Activated CD4-positive, CD25-positive, alpha-beta regulatory T cell treated with anti-CD3 and anti-CD28 coated beads, Interleukin-2, amount 50 U/mL, for 72 hours (primary cell): ENCODE measurements at places on chromosomes 1 and 21.

DNA sequence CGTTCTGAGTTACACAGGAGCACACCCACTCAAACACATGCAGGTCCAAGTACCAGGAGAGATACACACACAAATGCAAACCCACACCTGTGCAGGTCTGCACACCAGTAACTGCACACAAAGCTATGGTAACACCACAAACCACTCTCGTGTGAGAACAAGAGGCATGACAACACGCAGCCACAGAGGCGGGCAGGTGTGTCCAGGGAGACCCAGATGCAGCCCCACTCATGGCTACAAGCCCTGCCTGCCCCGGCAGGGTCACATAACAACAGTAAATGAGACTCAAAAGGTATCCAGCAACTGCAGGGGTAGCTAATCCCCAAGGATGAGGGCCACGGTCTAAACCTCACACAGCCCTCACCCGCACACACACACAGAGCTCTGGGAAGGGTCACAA is 48.1 kb downstream of the RAP1GAP start:
- DNase-seq: no peak

GRCh38 chr1:239125893-239126292 is 260.5 kb upstream of the CHRM3 start:
- no peak for DNase-seq

DNA sequence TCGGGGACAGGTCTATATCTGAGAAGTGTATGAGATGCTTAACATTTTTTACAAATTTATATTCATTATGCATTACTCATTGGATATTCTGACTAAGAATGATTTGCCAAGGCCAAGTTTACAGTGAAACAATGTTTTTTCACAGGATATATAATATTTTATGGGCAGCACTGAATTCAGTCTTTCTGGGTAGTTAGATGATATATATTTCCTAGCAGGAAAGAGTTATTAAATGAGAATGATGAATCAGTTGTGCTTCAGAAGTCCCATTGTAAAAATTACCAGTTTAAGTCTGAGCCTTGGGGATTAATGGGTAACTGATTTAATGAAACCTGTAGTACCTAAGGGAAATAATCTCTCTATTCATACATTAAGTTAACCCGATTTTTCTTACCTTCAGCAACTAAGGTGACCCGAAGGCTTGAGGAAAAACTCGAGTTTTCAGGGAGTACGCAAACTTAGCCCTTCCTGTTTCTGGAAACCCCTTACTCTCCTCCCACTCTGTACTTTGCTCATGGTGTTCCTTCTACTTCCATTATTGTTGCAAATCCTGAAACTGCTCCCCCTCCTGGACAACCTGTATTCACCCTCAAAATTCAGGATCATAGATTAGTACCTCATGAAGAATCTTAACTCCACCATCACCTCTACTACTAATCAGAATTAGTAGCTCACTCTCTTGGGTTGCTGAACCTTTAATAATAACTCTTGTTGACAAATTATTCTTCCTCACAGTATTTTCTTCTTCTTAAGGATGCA is 135.1 kb downstream of the AK5 start:
- no peak for DNase-seq

- no peak for DNase-seq
Measured at GRCh38 chr1:95631695-95632094, 397.7 kb downstream of the RWDD3 start.

GRCh38 chr1:201455098-201455497 is 13.9 kb downstream of the PHLDA3 start:
- no peak for DNase-seq

- no peak for DNase-seq
Measured at GRCh38 chr1:155608888-155609225, 1.2 kb upstream of the MSTO1 start.

DNA sequence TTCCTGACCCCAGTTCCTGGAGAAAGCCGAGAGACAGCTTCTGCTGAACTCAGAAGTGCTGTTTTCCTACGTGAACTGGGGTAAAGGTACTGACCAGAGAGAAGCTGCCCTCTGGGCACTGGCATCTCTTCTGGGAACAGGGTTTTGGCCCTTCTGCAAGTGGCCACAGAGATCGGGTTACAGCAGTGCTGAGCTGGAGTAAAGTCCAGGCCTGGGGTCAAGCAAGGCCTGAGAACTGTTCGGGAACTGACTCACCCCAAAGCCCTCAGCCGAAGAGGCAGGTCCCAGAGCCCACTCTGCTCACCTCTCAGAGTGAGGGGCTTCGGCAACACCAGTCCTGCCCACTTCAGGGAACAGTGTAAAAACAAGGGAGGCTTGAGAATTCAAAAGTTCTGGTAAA is 177.2 kb upstream of the RUNX1 start:
- no peak for DNase-seq

DNA sequence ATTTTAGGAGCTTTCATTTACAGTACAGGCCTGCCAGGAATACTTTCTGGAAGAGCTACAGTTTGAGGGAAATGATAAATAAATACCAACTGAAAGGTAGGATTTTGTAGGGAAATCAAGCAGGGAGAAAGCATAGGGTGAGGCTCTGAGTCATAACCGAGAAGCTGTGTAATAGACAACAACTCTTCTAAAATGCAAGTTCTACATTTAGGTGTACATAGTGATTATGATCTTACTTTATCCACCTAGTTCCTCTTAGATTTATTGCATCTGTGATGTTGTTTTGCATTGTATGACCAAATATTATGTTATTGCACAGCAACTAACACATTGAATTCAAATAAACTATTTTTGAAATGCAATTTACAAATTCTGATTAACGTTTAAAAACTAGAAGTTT is 819.3 kb downstream of the PLA2G4A start:
- DNase-seq: no peak

DNA sequence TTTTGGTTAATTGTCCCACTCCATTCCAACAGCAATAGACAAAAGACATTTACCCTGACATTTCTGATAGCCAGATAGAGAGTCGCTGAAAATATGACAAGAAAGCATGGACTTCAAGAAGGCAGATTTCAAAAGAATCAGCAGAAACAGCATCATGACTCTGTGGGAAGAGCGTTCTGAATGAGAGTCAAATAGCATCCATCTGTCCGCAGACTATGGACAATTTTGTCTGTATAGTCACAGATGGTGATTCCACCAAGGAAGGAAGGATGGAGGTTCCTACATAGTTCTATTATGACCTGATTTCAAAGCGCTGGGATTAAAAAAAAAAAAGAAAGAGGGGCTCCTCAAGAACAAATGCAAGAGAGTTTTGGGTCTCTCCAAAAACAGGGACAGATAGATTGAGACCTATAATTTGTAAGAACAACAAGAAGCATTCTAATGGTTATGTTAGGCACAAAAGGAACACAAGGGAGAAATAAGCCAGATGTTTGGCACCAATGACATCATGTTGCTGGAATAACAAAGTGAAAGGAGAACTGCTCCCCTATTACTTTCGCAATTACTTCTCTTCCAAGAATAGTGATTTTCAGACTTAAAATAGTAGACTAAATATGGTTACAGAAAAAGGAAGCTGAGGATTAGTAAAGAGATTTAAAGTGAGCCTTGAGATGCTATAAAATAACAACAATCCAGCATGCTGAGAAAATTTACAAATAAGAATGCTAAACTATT is 28.5 kb downstream of the NIBAN1 start:
- DNase-seq: no peak

GRCh38 chr1:234322979-234323378 is 50.3 kb upstream of the COA6 start:
- DNase-seq: peak; percentile 53

DNA sequence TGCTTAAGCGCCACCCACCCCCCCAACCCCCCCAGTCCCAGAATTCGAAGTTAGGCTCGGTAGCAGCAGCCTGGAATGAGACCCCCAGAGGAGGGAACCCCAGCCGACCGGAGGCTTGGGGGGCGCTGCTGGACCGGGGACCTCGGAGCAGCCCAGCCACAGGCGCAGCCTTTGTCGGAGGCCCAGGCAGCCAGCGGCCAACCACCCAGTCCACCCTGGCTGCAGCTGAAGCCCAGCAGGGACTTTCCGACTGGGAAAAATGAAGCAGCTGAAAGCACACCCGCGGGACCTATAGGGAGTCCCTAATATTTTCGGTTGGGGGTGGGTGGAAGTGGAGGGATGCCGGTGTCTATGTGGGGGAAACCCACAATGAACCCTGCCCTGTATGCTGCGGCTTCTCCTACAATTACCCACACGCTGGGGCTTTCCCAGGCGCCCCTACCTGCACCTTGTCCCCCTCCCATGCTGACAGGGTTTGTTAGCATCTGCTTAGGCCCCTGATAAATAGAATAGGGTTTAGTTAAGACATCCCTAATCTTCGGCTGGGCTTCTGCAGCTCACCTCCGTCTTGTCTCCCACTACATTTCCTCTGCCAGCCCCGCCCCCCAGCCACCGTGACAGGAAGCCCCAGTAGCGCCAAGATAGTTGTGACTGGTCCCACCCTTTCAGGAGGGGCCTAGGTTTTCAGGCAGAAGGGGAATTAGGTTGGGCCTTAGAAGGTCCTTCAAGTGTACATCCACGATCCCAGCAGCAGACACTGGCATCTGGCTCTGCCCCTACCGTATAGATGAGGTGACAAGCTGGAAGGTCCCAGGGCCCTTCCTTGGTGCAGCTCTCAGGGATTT is 838 bp downstream of the CCDC28B start:
- peak; percentile 60 for DNase-seq

DNA sequence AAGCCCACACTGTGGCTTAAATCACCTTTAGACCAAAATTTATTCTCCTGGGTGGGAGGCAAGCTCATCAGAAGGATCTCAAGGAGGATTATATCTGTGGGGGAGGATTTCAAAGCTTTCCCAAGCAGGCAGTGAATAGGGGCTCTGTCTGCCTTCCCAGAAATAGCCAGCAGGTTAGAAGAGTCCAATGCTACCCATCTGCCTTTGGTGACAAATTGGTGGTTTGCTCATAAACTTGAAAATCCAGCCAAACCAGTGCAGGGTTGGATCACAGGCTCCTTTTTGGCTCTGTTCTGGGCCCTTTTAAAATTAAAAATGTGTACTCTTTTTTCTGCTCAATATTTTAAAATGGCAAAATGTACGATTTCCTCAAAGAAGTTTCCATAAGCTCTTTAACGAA is 118.9 kb upstream of the ZC3H11B start:
- no peak for DNase-seq

DNA sequence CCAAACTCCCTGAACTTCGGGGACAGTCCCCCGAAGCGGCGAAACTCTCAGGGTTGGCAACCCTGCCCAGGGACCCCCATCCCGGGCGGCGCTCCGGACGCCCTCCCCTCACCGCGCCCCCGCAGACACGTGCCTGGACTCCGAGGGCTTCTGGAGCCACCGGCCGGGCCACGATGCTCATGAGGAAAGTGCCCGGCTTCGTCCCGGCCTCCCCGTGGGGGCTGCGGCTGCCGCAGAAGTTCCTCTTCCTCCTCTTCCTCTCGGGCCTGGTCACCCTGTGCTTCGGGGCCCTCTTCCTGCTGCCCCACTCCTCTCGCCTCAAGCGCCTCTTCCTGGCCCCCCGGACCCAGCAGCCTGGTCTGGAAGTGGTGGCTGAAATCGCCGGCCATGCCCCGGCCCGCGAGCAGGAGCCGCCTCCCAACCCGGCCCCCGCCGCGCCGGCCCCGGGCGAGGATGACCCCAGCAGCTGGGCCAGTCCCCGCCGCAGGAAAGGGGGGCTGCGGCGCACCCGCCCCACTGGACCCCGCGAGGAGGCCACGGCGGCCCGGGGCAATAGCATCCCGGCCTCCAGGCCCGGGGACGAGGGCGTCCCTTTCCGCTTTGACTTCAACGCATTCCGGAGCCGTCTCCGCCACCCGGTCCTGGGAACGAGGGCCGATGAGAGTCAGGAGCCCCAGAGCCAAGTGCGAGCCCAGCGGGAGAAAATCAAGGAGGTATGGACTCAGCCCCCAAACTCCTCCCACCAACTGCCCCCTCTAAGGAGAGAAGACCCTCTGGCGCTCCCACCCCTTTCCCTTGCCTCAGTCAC is 1.2 kb downstream of the MAN1C1 start:
- DNase-seq: no peak

GRCh38 chr1:13679651-13680050 is 20.3 kb upstream of the PRDM2 start:
- DNase-seq: no peak

DNA sequence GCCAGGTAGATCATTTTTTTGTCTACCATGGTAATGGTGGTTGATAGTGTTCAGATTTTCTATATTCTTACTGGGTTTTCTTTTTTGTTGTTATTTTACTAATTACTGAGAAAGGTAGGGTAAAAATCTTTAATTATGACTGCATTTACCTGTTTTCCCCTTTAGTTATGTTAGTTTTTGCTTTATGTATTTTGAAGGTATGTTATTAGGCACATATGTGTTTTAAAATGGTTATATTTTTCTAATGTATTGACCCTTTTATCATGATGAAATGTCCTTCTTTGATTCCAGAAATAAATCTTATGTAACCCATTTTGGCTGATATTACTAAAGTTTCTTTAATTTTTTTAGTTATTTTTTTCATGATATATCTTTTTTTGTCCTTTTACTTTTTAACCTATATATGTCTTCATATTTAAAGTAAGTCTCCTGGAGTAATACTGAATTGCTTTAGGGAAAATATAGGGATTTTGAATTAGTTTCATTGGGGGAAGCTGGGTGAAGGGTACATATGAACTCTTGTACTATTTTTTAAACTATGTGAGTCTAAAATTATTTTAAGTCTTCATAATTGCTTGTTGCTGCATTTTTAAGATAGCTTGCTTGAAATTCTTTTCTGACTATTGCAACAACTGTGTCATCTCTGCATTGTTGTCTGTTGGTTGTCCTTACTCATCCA is 22.4 kb downstream of the SLC35A3 start:
- no peak for DNase-seq

- peak; percentile 49 for DNase-seq
Measured at GRCh38 chr1:11648732-11649158, 5.5 kb downstream of the FBXO2 start.

DNA sequence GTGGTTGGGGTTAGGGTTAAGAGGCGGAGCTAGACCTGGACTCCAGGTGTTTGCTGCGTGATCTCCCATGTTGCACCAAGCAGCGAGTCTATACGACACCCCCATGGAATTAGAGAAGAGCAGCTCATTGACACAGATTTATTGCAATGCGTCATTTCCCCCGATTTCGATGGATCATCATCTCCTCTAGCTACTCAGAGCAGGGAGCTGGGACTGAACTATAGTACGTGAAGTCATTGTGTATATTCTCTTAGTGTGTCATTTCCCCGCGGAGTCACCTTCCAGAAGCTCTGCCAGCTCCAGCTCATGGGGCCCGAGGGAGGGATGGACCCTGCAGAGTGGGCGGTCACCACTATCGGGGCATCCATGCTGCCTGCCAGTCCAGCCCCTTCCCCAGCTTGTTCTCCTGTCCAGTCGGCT is 7.5 kb upstream of the C2CD2 start:
- DNase-seq: no peak

GRCh38 chr21:14273736-14274538 is 58.0 kb downstream of the RBM11 start:
- DNase-seq: no peak
